CD8-positive, alpha-beta T cell (primary cell): ENCODE measurements at places on chromosomes 1 and 21. TPM values are rescaled to one million over a fixed set of nuclear protein-coding genes. Genes with fewer than 3 reads are reported as not detected.

DNA sequence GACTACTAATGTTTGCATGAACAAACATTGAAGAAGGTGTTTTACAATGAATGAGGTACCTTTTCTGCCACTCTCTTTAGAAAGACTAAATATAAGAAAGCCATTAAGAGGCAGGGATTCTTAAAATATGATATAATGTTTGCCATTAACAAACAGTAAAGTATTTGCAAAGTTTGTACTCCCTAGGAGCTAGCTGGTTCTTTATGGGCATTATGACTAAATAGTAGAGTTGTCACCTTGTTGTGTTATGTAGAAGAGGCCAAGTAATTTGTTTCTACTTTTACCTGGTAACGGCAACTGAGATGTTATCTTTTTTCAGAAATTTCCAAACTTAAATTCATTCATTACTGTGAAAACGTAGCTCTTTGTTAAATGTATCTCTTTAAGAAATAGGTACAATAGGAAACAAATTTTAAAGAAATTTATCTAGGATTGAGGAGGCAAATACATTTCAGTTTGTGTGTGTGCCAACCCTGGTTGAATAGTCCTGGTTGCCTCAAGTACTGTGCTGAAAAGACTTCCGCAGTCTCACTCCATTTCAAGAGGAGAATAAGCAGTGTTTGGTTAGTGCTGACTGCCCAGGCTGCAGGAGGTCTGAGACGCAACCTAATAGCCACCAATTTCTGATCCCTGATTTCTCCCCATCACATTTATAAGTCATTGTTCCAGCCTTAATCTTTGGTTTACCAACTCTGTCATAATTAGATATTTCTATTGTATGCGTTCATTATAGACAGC, 52.1 kb downstream of the WDR3 start:
- DNase-seq, result no peak

GRCh38 chr1:200409203-200409760, 554 bp downstream of the ZNF281 start:
- peak; percentile 42 for DNase-seq

DNA sequence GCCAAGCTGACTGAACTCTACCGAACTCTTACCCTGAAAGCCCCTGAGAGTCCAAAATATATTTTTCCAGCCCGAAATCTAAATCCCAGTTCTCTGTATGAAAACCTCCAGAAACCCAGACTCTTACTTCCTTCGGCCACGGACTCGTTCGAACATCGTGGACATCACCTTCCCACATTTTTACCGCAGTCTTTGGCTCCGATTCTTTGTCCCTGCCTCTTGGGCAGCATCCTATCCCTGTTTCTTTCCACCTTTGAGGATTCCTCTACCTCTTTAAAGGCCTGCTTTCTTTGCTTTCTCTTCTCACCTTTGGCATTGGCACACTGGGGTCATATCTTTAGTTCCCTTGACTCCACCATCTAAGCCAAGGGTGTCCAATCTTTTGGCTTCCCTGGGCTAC, 932 bp upstream of the USP24 start:
- peak; percentile 33 for DNase-seq

DNA sequence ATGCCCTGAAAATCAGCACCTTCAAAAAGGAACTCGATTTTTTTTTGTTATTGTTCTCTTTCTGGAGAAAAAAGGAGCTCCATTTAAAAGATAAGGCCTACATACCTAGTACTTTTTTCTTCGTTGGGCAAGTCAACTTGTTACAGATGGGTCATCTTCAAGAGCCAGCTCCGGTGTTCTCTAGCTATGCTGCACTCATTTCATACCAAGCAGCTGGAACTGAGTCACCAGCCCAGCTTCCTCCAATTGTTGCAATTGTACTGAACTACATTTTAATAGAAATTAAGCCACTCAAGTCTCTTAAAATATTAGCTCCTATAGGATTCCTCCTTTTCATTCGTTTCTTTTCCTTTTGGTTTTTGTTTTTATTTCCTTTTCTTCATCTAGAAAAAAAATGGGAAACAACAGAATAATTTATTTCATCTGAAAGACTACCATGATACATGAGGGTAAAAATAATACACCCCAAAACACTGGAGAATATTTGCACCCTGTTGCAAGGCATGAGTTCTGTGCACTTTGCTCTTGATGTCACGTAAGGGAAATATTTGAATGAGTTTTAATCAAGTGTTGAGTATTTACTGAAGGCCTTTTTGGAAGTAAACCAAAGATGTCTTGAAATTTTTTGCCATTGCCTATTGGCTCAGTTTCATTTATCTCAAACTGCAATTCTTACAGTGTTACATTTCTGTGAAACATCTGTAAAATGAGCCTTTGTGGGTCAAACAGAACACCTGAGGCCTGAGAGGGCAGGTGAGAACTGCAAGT, 60.5 kb downstream of the CLIC4 start:
- no peak for DNase-seq

DNA sequence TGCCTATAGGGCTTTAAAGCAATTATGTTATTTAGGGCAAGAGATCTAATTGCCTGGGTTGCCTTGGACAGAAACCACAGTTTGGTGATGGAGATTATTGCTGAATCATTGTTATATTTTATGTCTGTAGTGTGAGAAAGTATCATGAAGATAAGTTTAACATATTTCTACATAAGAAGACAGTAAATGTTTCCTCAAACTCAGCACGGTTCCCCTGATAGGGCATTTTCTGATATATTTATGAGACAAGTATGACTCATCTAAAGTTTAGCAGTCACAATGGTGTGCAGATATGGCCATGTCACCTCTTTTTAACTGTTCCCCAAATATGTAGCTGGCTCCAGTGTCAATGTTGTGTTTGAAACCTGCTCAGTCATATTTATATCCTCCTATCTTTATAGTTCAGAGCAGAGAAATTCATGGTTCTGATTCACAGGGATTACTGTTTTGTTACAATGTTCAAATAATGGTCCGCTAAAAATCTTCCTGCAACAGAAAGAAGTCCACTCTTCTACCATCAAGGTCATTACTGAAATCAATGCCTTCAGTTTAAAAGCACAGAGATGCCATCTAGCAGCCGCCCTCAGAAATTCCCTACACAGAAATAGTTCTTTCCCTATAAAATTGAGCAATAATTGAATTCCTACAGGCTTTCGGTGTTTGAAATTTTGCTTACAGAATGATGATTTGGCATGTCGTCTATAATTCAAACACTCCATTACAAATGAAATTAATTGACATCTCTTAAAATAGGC, 3.7 kb downstream of the OLFM3 start:
- DNase-seq, result no peak

DNA sequence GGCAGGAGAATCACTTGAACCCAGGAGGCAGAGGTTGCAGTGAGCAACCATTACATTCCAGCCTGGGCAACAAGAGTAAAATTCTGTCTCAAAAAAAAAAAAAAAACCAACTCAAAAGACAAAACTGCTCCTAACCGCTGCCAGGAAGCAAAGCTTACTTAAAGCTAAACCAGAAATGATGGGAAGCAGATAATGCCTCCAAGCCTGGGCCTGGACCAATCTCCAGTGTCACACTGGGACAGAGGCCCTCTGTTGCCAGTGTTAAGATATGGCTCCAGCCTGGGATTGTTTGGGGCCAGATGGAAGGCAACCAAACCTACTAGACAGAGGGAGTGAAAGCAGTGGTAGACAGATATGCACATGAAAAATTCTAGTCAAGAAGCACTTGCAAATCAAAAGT, 36.9 kb downstream of the NSL1 start:
- DNase-seq, result no peak

DNA sequence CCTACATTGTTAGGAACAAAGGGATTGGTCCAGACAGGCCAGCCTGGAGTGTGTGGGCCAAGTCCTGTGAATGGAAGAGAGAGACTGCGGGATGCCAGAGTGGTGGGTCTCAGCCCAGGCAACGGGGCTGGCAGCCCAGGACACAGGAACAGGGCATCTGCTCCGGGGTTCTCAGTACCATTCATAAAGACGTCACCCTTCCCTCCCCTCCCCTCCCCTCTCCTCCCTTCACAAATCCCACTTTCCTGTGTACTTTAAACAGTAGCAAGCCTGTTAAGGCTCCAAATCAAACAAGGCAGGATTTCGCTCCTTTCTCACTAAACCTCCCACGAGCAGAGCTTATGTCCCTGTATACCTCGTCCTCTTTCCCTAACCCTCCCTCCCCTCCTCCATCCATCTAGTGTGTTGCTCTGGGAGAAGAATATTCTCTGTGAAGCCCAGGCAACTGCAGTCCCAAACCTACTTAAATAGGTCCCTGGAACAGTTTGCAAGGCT, 4.2 kb upstream of the PLXNA2 start:
- no peak for DNase-seq

Gene EXTL1
- total RNA-seq, result 0.11 TPM

Gene FCRLA
- total RNA-seq, result not detected
